ENCODE measurements at places on chromosomes 6 and 20.
A peak's percentile ranks its signal among the peaks of the same experiment; 100 is the strongest.

- no peak for DNase-seq
Observed at GRCh38 chr6:170008294-170008785, 256.9 kb downstream of the ERMARD start.

DNA sequence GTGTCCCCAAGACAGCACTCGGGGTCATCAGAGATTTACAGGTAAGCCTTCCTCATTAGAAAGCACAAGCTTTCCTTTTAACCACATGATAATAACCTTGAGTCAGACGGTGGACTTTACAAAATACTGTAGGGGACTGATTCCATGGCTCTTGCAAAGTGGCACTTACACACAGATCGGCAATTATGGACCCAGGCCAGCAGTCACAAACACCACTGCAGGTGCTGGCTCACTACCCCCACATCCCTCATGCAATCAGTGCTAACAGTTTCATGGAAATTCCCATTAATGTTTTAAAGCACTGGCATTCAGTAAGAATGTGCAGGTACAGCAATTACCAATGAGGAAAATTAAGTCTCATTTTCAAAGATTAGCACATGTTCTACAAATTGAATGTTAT lies 516.5 kb downstream of the PRKN start:
- no peak for DNase-seq

DNA sequence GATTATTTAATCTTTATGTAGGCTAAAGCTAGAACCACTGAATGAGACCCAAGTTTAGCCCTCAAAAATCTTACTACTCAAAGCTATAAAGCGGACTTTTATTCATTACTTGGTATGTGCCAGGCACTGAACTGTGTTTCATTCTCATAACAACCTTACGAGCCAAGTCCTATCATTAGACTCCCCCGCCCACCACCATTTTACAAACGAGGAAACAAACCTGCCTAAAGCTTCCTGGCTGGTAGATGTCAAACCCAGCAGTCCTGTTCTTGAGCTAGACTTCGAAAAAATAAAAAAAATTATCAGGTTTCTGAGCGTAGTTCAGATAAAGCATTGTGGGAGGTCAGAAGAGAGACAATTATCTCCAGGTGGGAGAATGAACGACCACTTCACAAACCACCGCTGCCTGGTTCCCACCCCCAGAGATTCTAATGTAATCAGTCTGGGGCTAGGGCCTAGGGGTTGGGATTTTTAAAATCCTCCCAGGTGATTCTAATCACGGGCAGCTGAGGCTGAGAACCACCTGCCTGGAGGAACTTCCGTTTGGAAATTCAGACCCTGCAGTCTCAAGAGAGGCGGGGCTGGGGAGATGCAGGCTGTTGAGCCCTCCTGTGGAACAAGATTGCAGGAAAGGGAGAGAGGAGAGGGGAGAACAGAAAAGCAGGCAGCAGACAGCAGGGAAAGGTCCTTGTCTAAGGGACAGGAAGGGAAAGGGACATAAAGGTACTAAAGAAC lies 8.6 kb downstream of the ADTRP start:
- DNase-seq = no peak

GRCh38 chr6:114055349-114055748 lies 84.4 kb upstream of the HDAC2 start:
- DNase-seq = no peak

DNA sequence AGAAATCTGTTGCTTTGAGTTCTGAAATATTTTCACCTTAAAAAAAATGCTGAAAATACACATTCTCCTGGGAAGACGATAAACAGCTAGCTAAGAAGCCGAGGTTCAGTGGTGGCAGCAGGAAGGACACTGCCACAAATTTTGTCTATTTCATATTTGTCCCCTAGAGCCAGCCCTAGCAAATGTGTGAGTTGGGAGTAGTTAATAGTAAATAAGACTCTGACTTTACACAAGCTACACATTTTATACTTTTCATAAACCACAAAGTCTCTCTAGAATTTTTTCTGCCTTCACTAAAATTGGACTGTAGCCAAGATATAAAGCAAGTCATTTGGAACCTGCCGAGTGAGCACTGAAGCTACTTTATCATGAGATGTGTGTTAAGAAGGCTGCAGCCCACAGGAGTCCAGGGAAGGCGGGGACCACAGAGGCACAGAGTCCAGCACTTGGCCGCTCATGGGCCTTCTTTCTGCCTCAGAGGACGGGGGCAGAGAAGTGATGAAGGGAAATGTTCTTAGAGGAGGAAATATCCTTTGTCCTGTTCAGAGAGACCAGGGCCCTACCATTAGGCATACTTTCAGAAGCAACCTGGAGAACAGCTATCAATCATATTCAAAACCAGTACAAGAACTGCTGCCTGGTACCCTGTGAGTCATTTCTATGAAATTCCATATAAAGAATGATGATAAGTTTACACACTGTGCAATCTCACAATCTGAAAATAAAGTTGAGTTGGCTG lies 241.7 kb upstream of the TAB2 start:
- DNase-seq = peak; percentile 32

GRCh38 chr6:107421696-107422256 lies 37.6 kb downstream of the PDSS2 start:
- DNase-seq = no peak

DNA sequence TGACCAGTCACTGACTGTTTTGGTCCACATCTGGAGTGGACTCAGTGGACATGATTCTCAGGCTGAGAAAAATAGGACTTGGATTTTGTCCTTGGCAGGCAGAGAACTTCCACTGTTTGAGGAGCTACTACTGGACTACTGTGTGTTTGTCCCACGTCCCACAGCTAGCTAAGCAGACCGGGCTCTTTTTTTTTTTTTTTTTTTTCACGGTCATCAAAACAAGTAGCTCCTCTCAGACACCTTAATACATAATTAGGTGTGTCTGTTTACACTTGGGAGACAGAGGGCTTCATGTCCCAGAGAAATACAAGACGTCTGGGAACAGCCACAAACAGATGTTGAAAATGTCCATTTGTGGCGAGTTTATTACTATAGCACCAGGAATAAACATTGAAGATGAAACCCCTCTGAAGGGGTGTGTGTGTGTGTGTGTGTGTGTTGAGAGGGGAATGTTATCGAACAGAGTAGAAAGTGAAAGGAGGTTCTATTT lies 155.0 kb upstream of the SUPT3H start:
- no peak for DNase-seq

DNA sequence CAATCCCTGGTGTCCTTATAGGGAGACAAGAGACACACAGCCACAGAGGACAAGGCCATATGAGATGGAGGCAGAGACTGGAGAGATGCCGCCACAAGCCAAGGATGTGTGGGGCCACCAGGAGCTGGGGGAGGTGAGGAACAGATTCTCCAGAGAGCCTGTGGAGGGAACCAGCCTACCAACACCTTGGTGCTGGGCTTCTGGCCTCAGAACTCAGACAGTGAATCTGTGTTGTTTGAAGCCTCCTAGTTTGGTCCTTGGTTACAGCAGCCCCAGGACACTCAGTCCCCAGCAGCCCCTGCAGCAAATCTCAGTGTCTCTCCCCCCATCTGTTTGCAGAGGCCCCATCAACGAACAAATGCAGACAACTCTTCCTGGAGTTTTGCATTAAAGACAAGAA lies 73.2 kb upstream of the BHLHE23 start:
- no peak for DNase-seq

- DNase-seq = peak; percentile 84
Observed at GRCh38 chr20:32681175-32682084, 7.7 kb upstream of the C20orf203 start.

Data from hematopoietic multipotent progenitor cell treated with erythropoietin and hydrocortisone succinate and interleukin-3 and kit ligand, for 8 days (in vitro differentiated cells).